ENCODE measurements at places on chromosomes 3 and 15. TPM values are rescaled to one million over a fixed set of nuclear protein-coding genes. Genes with fewer than 3 reads are reported as not detected.

DNA sequence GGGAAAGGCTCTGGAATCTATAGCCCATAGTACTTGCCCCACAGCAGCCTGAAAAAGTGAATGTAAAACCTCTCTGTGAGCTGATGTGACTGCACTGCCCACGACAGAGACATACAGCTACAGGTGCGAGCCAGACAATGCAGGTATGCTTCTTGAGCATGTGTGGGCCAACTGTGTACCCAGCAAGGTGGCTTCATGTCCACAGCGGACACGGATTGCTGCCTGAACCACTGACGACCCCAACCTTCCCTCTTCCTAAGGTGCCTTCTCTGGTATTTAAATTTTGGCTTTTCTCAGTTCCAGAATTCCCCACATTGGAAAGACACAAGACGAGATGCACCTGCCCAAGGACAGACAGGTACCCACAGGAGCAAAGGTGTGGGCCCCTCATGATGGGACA lies 65.8 kb downstream of the SCN5A start:
- H3K36me3 ChIP-seq = no peaks in the 10 kb centered on the region
- no peak overlapping the region for H3K27ac ChIP-seq
- H3K4me3 ChIP-seq = no peak overlapping the region
- no peaks in the 10 kb centered on the region for H3K4me1 ChIP-seq
- no peak for DNase-seq
- no peaks in the 10 kb centered on the region for H3K27me3 ChIP-seq

DNA sequence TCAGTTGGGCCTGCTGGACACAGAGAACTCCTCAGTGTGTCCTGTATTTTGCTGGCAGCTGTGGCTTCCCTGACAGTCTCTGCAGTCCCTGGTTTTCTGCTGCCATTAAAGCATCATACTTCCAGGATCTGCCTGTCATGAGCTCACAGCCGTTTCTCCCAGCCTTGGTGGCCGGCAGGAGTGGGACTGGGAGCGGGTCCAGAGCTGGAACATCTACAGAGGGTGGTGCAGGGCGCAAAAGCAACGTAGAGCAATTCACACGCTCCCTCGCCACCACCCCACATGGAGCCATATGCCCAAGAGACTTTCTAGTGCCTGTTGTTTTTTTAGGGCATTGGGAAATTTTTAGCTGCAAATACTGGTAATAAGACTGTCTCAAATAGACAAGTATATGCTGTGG lies 33.6 kb downstream of the ABTB1 start:
- H3K27me3 ChIP-seq = no peaks in the 10 kb centered on the region
- H3K4me3 ChIP-seq = no peak overlapping the region
- H3K4me1 ChIP-seq = peaks cover 10% of the 10 kb centered on the region
- no peak overlapping the region for H3K27ac ChIP-seq
- DNase-seq = no peak
- H3K36me3 ChIP-seq = no peaks in the 10 kb centered on the region

GRCh38 chr3:43317461-43318316 lies 31.3 kb downstream of the SNRK start:
- no peaks in the 10 kb centered on the region for H3K36me3 ChIP-seq
- no peak overlapping the region for H3K27ac ChIP-seq
- peaks cover 4% of the 10 kb centered on the region for H3K4me1 ChIP-seq

Gene PODXL2
- total RNA-seq = 15.5 TPM

Gene FANCD2OS
- total RNA-seq = not detected
